ENCODE measurements at places on chromosomes 1 and 21.

DNA sequence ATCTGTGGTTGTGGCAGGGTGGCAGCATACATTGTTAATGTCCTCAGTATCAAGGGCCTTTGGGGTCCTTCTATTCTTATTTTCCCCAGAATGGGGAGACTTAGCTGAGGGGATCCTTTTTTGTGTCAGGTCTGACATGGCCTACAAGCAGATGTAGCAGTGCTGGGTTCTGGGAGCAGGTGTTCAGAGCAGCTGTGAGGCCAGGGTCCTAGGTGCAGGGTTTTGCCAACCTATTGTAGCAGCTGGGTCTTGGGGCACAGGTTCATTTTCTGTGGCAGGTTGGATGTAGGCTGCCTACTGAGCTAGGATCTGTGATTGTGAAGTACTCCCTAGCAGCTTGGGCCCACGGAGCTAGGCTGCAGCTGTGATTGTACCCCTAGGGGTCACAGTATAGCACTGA, 60.1 kb downstream of the DIPK1A start:
- no peak for DNase-seq

DNA sequence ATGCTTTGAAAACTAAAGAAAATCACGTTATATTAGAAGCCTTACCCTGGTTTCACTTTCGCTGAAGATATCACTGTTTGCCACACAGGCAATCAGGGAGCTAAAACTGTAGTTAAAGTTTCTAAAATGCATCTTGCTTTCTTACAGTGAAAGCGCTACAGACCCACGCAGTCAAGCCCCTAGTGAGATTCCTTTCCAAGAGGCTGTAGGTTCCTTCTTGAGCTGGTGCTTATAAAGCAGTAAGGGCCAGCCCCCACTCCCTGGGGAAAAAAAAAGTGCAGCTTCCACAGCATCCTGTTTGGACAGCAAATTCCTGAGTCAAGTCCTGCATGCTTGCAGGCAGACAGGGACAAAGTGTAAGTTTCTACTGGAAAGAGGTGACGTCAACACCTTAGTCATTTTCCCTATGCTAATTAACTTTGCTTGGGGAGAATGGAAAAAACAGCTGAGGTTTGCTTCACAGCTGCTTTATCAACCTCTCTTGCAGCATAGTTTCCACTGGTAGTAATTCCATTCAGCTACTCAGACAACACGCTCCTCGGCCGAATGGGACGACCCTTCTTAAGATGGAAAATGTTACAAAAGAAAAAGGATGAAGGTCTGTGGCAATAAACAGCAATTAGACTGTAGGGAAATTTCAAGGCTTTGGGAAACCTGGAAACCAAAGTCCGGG, 14.7 kb upstream of the KCNE1 start:
- DNase-seq = no peak

DNA sequence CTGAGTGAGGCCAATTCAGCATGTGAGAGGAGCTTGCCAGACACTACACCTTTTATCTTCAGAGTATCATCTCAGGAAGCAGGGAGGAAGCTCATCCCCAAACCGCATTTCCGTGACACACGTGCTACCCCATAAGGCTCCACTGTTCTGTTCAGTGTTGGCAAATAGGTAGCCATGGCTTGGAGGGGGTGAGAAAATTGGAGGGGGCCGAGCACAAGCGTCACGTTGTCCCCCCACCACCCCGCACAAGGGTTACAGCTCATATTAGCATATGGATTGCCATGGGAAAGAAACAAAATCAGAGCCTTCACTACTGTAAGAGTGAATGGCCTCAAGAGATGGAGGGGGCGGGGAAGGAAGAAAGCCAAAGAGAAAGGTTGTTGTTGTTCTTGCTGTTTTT, 46.7 kb downstream of the OLIG1 start:
- DNase-seq = no peak

DNA sequence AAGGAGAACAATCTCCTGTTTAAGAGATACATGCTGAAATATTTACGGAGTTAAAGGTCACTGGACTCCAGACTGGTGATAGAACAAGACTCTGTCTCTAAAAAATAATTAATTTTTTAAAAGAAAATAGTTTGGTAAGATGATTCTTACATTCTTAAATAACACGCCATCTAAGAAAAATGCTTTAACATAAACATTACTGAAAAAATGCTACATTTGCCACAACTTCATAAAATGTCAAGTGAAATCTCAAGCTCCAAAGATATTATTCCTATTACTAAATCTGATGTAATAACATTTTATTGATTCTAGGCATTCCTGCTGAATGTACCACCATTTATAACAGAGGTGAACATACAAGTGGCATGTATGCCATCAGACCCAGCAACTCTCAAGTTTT, 4.1 kb downstream of the ANGPTL3 start:
- DNase-seq = no peak

DNA sequence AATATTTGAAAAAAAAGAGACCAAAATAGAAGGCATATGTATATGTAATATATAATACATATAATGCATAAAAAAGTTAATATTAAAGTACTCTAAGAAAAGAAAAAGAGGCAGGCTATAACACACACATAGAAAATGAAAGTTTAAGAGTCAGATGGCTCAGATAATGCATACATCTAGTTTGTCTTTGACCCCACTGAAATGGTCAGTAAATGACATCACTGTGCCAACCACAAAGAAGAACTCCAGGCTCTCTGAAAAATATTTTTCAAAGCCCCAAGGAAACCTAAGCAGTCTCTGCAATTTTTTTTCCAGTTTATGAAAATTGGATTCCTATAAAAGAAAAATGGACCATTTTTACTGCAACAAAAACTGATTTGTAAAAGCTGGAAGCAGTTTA, 55.4 kb upstream of the SCYL3 start:
- DNase-seq = no peak

GRCh38 chr1:207323425-207324225, 2.1 kb downstream of the CD55 start:
- no peak for DNase-seq

DNA sequence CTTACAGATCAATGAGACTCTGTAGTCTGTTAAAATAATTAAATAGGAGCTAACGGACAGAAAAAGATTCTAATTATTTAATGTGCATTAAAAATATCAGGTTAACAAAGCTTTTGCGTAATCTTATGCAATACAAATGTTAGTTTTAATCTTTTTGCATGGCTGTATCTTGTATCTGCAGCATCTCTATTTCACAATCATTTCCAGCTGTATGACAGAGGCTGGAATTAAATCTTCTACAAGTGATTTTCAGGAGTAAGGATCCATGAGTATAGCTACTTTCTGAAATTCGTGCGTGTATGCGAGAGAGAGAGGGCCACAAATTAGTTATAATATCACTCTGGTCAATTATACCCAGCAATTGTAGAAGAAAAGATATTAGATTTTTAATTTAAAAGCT, 1446.8 kb downstream of the NCAM2 start:
- DNase-seq = no peak

DNA sequence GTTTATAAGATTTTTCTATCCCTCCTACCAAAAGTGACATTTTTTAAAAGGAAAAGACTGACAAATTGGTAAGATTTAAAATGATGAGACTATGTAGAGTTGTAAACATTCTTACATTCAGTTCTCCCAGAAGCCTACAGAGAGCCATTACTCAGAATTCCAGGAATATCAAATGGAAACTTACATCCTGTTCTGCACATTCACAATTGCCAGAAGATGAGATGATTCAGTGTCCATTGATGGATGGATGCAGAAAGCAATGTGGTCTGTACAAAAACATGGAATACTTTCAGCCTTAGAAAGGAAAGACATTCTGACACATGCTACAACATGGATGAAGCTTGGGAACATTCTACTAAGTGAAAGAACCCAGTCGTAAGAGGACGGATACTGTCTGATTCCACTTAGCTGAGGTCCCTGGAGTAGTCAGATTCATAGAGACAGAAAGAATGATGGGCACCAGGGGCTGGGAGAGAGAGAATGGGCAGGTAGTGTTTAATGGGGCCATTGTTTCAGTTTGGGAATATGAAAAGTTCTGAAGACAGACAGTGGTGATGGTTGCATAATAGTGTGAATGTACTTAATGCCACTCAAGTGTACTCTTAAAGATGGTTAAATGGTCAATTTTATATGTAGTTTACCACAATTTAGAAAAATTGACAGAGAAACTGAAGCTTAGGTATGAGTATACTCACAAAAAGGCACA, 16.6 kb downstream of the MX1 start:
- no peak for DNase-seq

- no peak for DNase-seq
These were observed 15.7 kb downstream of the ATPAF1 start for GRCh38 chr1:46652321-46653100.

- DNase-seq = no peak
These were observed 80.9 kb upstream of the KIAA0040 start for GRCh38 chr1:175273376-175274031.

DNA sequence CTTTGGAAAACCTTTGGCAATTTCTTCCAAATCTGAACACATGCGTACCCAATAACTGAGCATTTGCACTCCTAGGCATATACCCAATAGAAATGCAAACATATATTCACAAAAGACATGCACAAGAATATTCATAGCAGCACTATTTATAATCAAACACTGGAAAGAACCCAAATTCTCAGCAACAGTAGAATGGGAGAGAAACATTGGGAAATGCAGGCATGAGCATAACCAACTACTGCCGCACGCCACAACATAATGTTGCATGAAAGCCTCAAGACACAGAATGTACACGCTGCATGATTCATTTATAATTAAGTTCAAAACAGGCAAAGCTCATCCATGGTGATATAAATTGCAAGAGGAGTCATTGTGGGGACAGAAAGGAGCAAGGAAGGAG, 69.5 kb upstream of the FBXO28 start:
- no peak for DNase-seq

DNA sequence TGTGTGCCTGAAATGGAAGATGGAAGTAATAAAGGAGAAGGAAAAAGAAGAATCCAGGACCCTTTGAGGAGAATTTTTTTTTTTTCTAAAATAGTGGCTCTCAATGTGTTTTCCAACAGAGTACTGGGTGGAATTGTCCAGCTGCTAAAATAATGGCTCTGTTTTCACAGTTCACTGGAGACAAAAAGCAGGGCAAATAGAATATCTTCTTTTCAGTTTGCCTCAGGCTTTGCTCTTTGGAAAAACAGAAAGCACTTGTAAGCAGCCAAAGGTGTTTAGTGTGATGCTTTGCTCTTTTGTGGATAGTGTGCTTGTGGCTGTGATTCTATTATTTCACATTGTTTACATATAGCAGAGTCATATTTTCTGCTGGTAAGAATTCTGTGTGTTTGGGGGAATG, 77.4 kb upstream of the MROH9 start:
- DNase-seq = no peak

- no peak for DNase-seq
These were observed 40.6 kb upstream of the CLIC4 start for GRCh38 chr1:24704411-24705259.

- no peak for DNase-seq
These were observed 39.8 kb downstream of the PTPN14 start for GRCh38 chr1:214511639-214511998.
